Right kidney (tissue), 9 donors: ENCODE measurements at places on chromosomes 3 and 15.
A peak's percentile ranks its signal among the peaks of the same experiment; 100 is the strongest.

DNA sequence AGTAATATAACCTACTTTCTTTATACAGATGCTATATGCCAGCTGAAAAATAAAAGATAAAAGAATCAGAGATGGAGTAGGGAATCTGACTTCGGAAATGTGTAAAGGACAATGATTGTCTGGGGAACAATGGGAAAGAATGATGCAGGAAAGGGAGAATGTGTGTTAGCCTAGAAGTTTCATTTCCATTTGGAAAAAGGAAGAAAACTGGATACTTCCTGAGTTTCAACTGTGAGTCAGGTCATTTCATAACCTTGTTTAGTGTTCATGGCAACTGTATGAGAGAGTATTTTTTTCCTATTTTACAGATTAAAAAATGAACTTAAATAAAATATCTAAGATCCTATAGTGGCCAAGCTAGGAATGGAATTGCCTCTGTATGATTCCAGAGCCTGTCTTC lies 261.3 kb upstream of the NECTIN3 start:
- DNase-seq = no peak

GRCh38 chr15:92637626-92638025 lies 17.9 kb downstream of the FAM174B start:
- peak; percentile 38 for DNase-seq

DNA sequence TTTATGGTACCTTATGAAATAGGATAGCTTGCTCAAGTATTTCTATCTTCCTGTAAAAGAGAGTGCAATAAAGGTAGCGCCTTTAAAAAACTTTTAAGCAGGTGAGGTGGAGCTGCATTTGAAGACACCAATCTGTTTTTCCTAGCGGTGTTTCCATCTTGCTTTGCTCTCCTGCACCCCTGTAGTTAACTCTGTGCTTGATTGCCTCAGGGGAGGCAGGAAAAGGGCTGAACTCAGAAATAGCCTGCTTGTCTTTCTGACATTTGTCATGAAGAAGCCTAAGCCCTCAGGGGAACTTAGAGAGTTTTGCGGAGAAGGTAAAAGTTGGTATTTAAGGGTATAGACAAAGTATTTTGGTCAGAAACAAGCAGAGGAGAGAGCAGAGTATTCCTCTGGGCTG lies 63.0 kb upstream of the TPRG1 start:
- no peak for DNase-seq

DNA sequence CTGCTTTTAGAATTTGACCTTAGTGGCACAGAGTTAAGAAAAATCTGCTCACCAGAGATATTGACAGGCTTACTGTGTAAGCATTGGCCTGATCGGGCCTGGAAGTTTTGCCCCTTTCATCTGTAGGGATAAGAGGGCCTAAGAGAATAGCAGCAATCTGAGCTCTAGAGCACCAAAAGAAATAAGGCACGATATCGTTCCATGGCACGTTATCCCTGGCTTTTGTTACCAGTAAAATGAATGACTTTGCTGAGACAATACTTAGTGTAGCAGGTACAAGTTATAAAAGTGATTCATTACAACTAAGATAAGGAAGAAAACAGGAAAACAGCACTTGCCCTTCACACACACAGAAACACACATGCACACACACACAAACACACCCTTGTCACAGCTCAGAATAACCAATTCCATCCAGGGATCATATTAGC lies 5.0 kb downstream of the THBS1 start:
- DNase-seq = no peak

DNA sequence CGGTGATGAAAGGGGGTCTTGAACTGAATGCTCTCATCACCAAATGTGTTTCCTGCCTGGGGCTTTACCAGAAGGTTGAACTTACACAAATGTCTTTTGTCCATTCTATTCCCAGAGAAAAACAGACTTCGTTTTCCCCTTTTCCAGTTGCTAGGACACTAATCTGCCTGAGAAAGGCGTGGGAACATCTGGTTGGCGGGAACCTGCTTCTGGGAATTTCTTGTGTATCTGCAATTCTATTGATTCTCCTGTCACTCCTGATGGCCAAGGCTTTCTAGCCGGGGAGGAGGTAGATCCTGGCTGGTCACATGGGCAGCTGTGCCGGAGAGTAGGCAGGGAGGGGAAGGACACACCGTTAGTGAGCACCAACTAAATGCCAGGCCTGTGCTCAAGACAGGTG lies 31.1 kb upstream of the CCDC174 start:
- DNase-seq = no peak
